ENCODE measurements at places on chromosomes 3 and 15.

DNA sequence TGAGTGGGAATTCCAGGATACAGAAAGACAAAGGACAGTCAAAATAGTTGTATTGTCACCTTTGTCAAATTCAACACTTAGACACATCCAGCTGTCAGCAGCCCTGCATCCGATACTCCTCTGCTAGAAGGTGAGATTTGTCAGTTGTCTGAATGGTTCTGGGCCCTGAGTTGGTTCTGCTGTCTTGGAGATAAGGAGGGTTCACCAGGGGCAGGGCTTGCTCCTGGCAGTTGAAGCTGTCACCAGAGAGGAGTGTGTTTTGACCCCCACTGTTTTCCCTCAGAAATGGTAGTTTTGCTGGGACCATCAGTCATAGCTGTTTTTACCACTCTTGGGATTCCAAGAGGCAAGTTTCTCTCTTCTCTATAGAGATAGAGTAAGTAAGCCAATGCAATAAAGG lies 3.2 kb upstream of the KY start:
- no peak for DNase-seq

GRCh38 chr3:29936766-29937165 lies 655.9 kb downstream of the RBMS3 start:
- no peak for DNase-seq

DNA sequence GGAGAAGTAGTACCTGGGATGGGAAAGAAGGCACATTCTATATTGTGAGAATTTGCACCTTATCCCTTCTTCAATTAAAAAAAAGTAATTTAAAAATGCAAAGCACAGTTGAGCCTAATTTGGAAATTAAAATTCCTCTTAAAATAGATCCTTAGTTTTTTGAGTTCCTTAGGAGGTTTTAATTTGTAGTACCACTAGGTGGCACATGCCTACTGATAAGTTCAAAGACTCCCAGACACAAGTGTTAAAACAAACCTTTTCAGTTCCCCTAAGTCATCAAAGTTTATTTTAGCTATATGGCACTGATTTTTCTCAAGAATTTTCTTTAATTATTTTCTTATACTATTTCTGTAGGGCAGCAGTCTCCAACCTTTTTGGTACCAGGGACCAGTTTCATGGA lies 127.6 kb upstream of the AZI2 start:
- DNase-seq: no peak

DNA sequence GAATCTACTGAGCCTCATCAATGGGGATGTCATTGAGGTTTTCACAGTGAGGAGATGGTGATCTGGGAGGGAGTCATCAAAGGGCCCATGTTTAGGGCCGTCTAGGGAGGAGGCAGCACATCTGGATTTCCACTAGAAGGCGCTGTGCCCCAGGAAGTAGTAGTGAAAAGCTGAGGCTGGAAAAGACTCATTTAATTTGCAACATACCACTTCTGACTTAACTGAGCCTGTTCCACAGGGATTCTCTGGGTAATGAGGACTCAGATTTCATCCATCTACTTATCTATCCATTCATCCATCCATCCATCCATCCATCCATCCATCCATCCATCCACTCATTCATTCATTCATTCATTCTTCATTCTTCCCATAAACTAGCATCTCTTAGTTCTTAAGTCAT lies 17.4 kb upstream of the SHF start:
- DNase-seq: peak; percentile 71
